ENCODE measurements at places on chromosomes 3 and 15.

- DNase-seq, result no peak
Measured at GRCh38 chr3:169228522-169228921, 435.0 kb downstream of the MECOM start.

DNA sequence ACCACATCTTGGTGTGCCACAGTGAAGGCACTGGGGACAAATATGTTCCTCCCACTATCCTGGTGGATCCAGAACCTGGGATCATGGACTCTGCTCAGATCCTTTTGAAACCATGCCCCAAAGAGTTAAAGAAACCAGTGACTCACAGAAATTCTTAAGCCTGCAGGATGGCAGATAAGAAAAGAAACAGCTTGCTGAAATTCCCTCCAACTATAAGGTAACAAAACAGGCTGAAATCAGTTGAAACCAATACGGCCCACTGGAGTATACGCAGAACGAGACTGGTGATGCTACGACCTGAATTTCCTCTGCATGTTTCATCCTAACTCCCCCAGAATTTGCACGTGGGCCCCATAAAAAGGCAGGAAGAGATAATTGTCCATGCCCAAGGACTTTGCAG lies 209.6 kb downstream of the TJP1 start:
- DNase-seq, result no peak

GRCh38 chr3:120745466-120745865 lies 2.9 kb downstream of the GTF2E1 start:
- DNase-seq, result no peak

DNA sequence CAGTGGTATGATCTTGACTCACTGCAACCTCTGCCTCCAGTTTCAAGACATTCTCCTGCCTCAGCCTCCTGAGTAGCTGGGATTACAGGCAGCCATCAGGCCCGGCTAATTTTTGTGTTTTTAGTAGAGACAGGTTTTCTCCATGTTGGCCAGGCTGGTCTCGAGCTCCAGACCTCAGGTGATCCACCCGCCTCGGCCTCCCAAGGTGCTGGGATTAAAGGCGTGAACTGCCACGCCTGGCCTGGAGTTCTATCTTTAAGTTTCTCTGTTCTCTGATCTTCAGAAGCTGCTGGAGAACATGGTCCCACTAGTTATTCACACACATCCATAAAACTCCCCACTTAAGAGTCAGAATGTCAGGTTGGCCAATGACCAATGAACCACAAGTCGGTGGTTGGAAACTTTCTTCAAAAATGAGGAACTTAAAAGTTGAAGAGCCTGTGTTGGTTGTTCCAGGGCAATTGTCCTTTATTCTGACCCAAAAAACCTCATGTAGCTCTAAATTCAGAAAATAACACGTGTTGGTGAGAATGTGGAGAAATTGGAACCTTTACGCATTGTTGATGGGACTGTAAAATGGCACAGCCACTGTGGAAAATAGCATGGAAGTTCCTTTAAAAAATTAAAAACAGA lies 55.9 kb upstream of the PIK3CB start:
- DNase-seq, result no peak

DNA sequence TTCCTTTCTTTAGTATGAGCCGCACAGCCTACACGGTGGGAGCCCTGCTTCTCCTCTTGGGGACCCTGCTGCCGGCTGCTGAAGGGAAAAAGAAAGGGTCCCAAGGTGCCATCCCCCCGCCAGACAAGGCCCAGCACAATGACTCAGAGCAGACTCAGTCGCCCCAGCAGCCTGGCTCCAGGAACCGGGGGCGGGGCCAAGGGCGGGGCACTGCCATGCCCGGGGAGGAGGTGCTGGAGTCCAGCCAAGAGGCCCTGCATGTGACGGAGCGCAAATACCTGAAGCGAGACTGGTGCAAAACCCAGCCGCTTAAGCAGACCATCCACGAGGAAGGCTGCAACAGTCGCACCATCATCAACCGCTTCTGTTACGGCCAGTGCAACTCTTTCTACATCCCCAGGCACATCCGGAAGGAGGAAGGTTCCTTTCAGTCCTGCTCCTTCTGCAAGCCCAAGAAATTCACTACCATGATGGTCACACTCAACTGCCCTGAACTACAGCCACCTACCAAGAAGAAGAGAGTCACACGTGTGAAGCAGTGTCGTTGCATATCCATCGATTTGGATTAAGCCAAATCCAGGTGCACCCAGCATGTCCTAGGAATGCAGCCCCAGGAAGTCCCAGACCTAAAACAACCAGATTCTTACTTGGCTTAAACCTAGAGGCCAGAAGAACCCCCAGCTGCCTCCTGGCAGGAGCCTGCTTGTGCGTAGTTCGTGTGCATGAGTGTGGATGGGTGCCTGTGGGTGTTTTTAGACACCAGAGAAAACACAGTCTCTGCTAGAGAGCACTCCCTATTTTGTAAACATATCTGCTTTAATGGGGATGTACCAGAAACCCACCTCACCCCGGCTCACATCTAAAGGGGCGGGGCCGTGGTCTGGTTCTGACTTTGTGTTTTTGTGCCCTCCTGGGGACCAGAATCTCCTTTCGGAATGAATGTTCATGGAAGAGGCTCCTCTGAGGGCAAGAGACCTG lies 13.2 kb downstream of the GREM1 start:
- DNase-seq, result no peak

DNA sequence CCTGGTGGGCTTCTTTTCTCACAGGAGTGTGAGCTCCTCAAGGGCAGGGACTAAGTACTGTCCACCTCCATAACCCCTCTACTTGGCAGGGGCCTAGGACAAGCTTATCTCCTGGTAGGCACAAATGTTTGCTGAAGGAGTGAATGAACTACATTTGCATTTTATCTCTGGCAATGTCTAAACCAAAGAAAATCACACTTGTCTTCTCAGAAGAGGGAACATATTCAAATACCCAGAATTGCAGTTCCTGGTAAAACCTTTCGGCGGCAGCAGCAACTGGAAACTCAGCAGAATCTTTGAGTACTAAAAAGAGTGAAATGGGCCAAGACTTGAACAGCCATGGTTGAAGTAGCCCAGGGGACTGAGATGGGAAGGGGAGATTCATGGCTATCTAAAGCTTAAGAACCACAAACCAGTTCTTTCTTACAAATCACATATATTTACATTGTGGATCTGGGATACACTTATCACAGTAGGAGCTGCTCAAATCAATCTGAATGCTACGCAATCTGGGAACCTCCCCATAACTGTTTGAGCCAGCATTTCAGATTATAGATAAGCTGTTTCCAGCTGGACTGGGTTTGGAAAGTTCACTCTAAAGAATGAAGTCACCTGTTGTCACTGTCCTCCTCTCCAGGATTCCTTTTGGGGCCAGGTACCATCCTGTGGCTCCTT lies 18.7 kb upstream of the PTPN9 start:
- DNase-seq, result no peak

DNA sequence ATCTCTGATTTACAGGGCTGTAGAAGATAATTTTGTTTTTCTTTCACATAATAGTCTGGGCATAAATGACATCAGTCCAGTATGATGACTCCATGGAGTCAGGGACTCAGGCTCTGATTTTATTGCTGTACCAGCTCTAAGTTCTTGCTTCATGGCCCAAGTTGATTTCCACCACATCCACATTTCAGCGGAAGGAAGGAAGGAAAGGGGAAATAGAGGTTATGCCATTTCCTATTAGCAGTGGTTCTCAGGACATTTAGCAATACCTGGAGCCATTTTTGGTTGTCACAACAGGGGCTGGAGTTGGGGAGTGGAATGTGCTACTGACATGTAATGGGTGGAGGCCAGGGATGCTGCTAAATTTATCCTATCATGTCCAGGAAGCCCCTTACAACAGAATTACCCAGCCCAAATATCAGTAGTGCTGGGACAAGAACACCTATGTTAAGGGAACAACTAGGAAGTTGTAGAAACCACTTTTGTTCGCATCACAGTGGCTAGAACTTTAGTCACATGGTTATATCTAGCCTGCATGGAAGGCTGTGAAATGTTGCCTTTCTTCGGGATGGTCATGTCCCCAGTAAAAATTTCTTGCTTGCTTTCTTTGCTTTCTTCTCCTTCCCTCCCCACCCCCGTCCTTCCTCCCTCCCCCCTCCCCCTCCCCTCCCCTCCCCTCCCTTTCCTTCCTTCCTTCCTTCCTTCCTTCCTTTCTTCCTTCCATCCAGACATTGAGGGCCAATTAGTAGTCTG lies 42.1 kb downstream of the OXSR1 start:
- no peak for DNase-seq

DNA sequence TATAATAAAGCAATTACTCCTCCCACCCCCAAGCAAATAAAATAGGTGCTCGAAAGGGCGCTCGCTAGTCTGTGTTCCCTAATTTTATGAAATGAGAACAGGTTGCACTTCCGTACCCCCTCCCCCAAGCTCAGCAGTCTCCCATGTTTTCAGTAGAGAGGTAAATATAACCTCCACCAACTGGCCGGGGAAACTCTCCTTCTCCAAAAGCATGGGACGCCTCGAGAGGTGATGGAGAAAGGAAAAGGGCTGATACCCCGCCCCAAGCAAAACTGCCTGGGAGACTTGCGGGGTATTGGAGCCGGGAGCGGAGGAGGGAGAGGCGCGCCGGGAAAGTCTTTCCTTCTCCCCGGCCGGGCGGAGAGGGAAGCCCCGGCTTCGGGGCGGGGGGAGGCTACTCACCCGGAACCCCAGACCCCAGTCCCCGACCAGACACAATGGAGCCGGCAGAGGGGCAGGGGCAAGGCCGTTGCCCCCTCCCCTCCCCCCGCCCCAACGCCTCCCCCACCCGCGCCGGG lies 605 bp downstream of the DCUN1D1 start:
- no peak for DNase-seq

DNA sequence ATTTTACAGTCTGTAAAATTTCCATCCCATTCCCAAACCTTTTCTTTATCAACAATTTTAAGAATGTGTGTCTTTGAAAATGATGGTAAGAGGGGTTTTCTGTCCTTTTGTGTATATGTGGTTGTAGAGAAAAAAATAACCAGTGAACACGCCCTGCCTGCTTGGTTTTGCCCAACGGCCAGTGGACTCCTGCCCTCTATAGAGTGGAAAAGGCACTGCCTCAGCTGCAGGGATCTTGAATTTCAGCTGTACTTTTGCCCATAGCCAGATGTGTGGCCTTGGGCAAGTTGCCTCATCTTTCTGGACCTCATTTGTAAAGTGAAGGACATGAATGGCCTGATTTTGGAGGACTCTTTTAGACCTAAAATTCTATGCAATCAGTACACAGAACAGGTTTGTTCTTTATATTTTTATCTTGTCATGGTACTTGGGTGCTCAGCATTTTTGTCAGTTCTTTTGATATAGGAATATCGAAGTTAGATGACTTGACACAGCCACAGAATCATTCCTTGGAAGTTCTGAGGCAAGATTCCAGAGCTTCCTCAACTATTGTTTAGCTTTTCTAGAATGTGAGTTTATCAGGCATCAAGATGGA lies 81.0 kb downstream of the CLDN11 start:
- no peak for DNase-seq

DNA sequence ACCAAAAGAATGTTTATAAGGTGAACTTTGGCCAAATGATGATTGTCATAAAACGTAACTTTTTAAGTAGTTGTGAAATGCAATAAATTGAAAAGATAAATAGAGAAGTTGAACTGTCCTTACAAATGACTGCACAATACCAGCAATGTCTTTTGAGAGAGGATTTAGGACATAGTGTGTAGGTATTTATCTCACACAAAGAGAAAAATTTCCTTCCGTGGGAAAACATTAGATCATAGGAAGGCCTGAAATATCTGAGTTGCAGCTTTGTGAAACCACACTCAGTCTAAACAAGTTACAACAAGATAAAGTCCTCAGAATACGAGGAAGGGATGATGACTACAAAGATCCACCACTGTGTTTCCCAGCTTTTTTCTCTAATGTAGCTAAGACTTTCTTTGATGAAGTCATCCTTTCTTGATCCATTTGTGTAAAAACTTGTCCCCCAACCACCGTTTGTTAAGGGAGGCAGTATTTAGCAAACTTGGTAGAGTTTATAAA lies 16.0 kb downstream of the ROBO2 start:
- no peak for DNase-seq

DNA sequence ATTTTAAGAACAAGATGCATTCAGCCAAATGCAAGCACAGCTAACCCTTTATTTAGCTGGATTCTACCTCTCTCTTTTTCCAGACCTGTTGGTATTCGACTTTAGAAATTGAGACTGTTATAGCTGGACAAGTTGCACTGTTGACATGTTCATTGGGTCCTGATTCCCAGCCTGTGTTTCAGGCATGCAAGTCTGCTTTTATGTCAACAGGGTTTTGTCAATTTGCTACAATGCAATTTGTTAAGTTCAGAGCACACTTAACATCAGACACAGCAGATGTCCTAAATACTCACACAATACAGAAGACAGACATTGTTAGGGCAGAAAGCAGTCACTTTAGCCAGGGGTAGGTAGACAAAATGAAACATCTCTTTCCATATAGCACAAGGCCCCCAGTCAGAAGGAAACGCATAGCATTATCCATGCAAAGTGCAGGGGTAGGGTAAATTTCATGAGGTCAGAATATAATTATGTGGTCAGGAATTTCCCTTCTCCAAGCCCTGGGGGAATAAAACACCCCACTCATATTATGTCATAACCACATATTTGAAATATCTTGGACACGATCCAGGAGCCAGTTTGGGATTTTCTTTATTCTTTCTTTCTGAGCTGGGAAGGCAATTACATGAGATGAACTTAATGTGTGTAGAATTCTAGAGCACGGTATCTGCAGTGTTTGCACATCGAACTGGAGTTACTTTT lies 504.1 kb downstream of the NTRK3 start:
- DNase-seq, result no peak

DNA sequence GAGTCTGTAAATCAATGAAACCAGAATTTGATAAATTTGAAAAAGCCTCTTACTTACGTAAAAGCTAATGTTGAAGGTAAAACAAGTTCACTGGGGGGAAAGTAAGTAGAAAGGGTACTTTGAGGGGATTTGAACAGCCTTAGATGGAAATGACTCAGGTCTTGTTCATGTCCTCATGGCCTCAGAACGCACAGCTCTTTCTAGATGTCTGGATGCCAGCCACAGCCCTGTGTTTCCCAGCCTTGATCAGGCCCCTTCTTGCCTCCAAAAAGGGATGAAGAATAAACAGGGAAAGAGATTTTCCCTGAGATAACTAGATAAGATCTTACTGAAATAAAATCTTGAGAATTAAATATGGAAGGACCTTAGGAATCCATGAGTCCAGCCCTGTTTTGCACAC lies 237.1 kb upstream of the GOLGA6L4 start:
- DNase-seq, result no peak

DNA sequence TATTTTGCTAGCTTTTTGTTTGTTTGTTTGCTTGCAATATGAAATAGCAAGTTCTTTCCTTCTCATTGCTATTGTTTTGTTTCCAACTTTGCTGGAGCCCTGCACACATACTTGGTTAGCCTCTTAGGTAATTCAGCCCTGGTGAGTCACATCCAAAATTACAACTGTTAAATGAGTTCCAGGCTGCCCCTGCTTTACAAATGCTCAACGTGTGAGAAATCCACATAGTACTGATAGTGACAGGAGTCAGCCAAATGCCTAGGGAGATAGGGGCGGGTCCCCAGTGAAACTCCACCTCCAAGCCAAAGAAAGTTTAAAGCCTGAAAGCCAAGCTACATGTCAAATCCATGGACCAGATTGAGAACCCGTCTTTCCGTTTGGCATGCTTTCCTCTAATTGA lies 81.3 kb upstream of the RNF7 start:
- DNase-seq, result no peak

GRCh38 chr3:99499235-99500158 lies 138.9 kb upstream of the COL8A1 start:
- no peak for DNase-seq

GRCh38 chr15:41876007-41876406 lies 17.8 kb downstream of the SPTBN5 start:
- no peak for DNase-seq
